Activated CD4-positive, alpha-beta T cell treated with anti-CD3 and anti-CD28 coated beads, Interleukin-2, amount 10 ng/mL, durations not matched to agents 7 days and 5 days (primary cell): ENCODE measurements at places on chromosomes 7 and 10. TPM values are rescaled to one million over a fixed set of nuclear protein-coding genes. Genes with fewer than 3 reads are reported as not detected.

The EGR2 gene
- 0.92 TPM for total RNA-seq

The ICA1 gene
- total RNA-seq, result 0.89 TPM

The METTL27 gene
- 2.8 TPM for total RNA-seq

The ACBD7 gene
- 9.2 TPM for total RNA-seq

GRCh38 chr10:88870089-88870488, 10.0 kb upstream of the STAMBPL1 start:
- H3K4me1 ChIP-seq, result peaks cover 3% of the 10 kb centered on the region
- H3K27ac ChIP-seq, result no peak overlapping the region
- H3K27me3 ChIP-seq, result peaks cover 9% of the 10 kb centered on the region
- DNase-seq, result no peak
- peaks cover 2% of the 10 kb centered on the region for H3K36me3 ChIP-seq

- peaks cover 37% of the 10 kb centered on the region for H3K4me1 ChIP-seq
- peak overlapping the region; percentile 74 for H3K27ac ChIP-seq
- no peaks in the 10 kb centered on the region for H3K27me3 ChIP-seq
- no peak for DNase-seq
- peak overlapping the region; percentile 91 for H3K4me3 ChIP-seq
Observed at GRCh38 chr7:151060416-151061212, 1.2 kb downstream of the SLC4A2 start.

GRCh38 chr7:152513861-152514770, 78.3 kb upstream of the KMT2C start:
- H3K27ac ChIP-seq, result no peak overlapping the region
- no peak for DNase-seq
- H3K4me1 ChIP-seq, result peaks cover 7% of the 10 kb centered on the region
- H3K27me3 ChIP-seq, result no peaks in the 10 kb centered on the region
- no peak overlapping the region for H3K4me3 ChIP-seq

DNA sequence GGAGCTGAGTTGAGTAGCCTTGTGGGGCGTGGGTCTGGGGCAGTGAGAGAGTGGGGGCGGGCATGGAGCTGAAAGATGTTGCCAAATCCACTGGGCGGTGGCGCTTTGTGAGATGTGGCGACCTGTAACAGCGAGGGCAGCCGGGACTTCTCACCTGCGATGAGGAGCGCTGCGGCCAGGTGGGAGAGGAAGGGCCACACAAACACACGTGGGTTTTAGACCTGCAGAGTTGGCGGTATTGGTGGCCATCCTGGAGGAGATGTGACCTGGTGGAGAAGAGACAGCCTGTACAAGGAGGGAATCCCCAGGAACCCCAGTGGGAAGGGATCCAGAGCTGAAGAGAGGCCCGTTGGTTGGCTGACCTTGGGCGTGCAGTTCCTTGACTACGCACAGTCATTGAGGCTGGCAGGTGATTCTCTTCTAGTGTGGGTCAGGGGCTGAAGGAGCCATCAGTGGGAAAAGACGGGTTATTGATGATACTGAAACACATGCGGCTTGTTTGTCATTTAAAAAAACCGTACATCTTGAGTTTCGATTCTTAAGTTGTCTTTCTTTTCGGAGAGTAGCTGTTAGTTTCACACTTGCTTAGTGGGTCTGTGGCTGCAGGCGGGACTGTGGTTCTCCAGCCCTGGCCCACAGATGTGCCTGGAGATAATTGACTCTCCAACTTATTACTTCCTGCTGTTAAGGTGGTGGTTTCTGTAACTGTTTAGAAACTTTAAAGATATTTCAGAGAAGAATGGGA, 2.4 kb downstream of the CHST12 start:
- peaks cover 67% of the 10 kb centered on the region for H3K4me1 ChIP-seq
- DNase-seq, result peak; percentile 81
- H3K27me3 ChIP-seq, result no peaks in the 10 kb centered on the region
- peak overlapping the region; percentile 80 for H3K4me3 ChIP-seq
- peak overlapping the region; percentile 96 for H3K27ac ChIP-seq
- H3K36me3 ChIP-seq, result peaks cover 42% of the 10 kb centered on the region

- H3K4me3 ChIP-seq, result no peak overlapping the region
- peaks cover 10% of the 10 kb centered on the region for H3K4me1 ChIP-seq
- no peak for DNase-seq
- no peak overlapping the region for H3K27ac ChIP-seq
- no peaks in the 10 kb centered on the region for H3K36me3 ChIP-seq
Observed at GRCh38 chr10:87661861-87662785, 2.4 kb downstream of the PAPSS2 start.

DNA sequence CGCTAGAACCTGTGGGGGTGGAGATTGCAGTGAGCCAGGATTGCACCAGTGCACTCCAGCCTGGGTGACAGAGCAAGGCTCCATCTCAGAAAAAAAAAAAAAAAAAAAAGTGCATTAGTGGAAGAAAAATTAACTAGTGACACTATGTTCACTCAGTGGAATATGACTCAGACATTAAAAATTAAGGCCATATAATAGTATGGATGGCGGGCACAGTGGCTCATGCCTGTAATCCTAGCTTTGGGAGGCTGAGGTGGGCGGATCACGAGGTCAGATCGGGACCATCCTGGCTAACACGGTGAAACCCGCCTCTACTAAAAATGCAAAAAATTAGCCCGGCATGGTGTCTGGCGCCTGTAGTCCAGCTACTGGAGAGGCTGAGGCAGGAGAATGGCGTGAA, 3.4 kb downstream of the PHYH start:
- DNase-seq, result no peak
- H3K27ac ChIP-seq, result no peak overlapping the region
- H3K4me1 ChIP-seq, result peaks cover 16% of the 10 kb centered on the region
- no peaks in the 10 kb centered on the region for H3K27me3 ChIP-seq
- no peak overlapping the region for H3K4me3 ChIP-seq

DNA sequence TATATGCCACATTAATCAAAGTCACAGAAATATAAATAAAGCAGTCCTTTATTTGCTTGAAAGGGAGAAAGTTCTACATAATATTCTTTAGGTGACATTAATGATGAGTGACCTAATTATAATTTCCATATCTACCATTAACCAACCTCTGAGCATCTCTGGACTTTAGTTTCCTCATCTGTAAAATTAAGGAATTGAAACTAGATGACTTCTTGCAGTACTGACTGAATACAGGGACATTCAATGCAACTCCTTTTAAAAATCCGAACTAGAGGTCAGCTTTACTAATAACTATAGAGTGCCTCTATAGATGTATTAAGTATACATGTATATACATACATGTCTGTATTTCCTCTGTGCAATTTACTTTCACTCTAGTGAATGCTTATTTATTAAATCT, 3.9 kb downstream of the FMC1 start:
- peaks cover 3% of the 10 kb centered on the region for H3K27me3 ChIP-seq
- peaks cover 24% of the 10 kb centered on the region for H3K36me3 ChIP-seq
- H3K4me1 ChIP-seq, result peaks cover 27% of the 10 kb centered on the region
- no peak for DNase-seq
- H3K27ac ChIP-seq, result no peak overlapping the region
- no peak overlapping the region for H3K4me3 ChIP-seq

GRCh38 chr7:47651355-47652317, 69.7 kb upstream of the TNS3 start:
- no peak for DNase-seq
- H3K4me1 ChIP-seq, result peaks cover 12% of the 10 kb centered on the region
- H3K27ac ChIP-seq, result no peak overlapping the region
- H3K4me3 ChIP-seq, result no peak overlapping the region

GRCh38 chr7:148712678-148713329, 14.1 kb downstream of the CUL1 start:
- H3K4me1 ChIP-seq, result peaks cover 42% of the 10 kb centered on the region
- no peaks in the 10 kb centered on the region for H3K27me3 ChIP-seq
- H3K4me3 ChIP-seq, result no peak overlapping the region

DNA sequence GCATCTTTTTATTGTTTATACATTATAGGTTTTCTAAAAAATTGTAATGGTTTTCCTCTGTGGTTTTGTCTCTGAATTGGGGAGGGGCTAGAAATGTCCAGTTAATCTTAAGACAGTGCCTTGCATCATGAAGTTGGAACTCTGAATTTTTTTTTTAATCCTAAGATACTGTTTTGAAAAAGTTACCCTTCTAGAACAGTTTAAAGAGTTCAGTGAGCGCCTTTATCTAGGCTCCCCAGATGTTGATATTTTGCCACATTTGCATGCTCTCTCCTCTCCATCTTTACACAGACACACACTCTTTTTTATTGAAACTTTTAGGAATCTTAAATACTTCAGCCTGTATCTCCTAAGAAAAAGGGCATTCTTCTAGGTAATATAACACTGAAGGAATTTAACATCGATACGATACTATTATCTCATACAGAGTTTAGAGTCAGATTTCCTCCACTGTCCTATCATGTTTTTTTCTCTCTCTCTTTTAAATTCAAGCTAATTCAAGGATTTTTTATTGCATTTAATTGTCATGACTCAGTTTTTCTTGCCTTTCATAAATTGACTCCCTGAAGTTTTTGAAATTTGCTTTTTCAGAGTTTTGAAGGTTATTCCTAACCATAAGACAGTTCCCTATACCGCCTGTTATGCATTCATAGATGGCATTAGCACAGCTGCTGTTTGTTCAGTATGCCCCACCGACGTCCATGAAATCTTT, 31.5 kb downstream of the PRKAR2B start:
- H3K27me3 ChIP-seq, result no peaks in the 10 kb centered on the region
- H3K4me3 ChIP-seq, result no peak overlapping the region
- H3K36me3 ChIP-seq, result no peaks in the 10 kb centered on the region
- H3K4me1 ChIP-seq, result no peaks in the 10 kb centered on the region
- no peak overlapping the region for H3K27ac ChIP-seq
- no peak for DNase-seq

- no peak overlapping the region for H3K27ac ChIP-seq
- no peak overlapping the region for H3K4me3 ChIP-seq
- H3K36me3 ChIP-seq, result no peaks in the 10 kb centered on the region
Observed at GRCh38 chr10:88456730-88457129, 126.4 kb downstream of the RNLS start.

GRCh38 chr10:103569896-103570295, 76.4 kb downstream of the NEURL1 start:
- H3K36me3 ChIP-seq, result no peaks in the 10 kb centered on the region
- H3K27me3 ChIP-seq, result no peaks in the 10 kb centered on the region
- no peaks in the 10 kb centered on the region for H3K4me1 ChIP-seq
- DNase-seq, result no peak
- no peak overlapping the region for H3K27ac ChIP-seq

- no peaks in the 10 kb centered on the region for H3K36me3 ChIP-seq
- no peak for DNase-seq
- H3K27me3 ChIP-seq, result no peaks in the 10 kb centered on the region
- no peak overlapping the region for H3K4me3 ChIP-seq
- H3K4me1 ChIP-seq, result no peaks in the 10 kb centered on the region
Observed at GRCh38 chr7:20408467-20408826, 77.7 kb downstream of the ITGB8 start.

DNA sequence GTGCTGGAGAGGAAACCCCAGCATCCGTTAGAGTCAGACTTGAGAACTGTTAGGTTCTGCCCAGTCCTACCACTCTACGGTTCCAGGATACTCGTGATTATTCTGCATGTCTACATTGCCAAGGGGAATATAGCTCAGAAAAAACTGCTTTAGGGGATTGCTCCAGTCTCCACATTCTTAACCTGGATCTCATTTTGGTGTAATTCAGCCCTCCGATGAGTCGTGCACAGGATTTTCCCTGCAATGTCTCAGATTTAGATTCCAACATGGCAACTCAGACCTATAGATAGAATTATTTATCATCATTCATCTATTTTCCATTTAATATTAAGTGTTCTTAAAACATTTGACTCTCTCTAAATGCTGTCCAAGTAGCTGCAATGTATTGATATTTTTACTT, 121.1 kb upstream of the ZEB1 start:
- no peaks in the 10 kb centered on the region for H3K27me3 ChIP-seq
- H3K36me3 ChIP-seq, result no peaks in the 10 kb centered on the region
- H3K4me3 ChIP-seq, result no peak overlapping the region

DNA sequence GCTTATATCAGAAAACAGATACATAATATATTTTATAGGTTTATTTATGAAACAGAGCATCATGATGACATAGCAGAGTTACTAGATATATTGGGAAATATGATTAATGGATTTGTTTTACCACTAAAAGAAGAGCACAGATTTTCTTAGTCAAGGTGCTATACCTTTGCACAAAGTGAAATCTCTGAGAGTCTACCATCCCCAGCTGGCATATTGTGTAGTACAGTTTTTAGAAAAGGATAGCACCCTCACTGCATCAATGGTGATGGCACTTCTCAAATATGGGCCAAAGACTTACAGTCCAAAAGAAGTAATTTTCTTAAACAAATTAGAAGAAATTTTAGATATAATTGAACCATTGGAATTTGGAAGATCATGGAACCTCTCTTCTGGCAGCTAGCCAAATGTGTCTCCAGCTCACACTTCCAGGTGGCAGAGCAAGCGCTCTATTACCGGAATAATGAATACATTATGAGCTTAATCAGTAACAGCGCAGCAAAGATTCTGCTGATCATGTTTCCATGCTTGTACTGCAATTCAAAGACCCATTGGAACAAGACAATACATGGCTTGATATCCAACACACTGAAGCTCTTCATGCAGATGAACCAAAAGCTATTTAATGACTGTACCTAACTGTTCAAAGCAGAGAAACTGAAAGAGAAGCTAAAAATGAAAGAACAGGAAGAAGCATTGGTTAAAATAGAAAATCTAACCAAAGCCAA, 21.9 kb upstream of the CREB3L2 start:
- no peak for DNase-seq
- no peaks in the 10 kb centered on the region for H3K36me3 ChIP-seq
- H3K27me3 ChIP-seq, result no peaks in the 10 kb centered on the region
- H3K4me3 ChIP-seq, result no peak overlapping the region
- H3K4me1 ChIP-seq, result peaks cover 7% of the 10 kb centered on the region
- peak overlapping the region; percentile 75 for H3K27ac ChIP-seq

- no peaks in the 10 kb centered on the region for H3K4me1 ChIP-seq
- H3K36me3 ChIP-seq, result no peaks in the 10 kb centered on the region
- DNase-seq, result peak; percentile 3
- peaks cover 3% of the 10 kb centered on the region for H3K27me3 ChIP-seq
Observed at GRCh38 chr10:133456041-133456951, 2.6 kb downstream of the SCART1 start.

GRCh38 chr7:85135977-85136376, 50.9 kb downstream of the SEMA3D start:
- H3K36me3 ChIP-seq, result no peaks in the 10 kb centered on the region
- H3K4me1 ChIP-seq, result no peaks in the 10 kb centered on the region
- H3K27ac ChIP-seq, result no peak overlapping the region
- no peak overlapping the region for H3K4me3 ChIP-seq
- H3K27me3 ChIP-seq, result no peaks in the 10 kb centered on the region

- H3K36me3 ChIP-seq, result peaks cover 11% of the 10 kb centered on the region
- no peak for DNase-seq
- no peak overlapping the region for H3K4me3 ChIP-seq
- no peak overlapping the region for H3K27ac ChIP-seq
Observed at GRCh38 chr10:103465411-103466179, 6.9 kb upstream of the CALHM1 start.

- no peaks in the 10 kb centered on the region for H3K27me3 ChIP-seq
- H3K27ac ChIP-seq, result no peak overlapping the region
- peaks cover 2% of the 10 kb centered on the region for H3K4me1 ChIP-seq
- H3K4me3 ChIP-seq, result no peak overlapping the region
Observed at GRCh38 chr10:7933262-7933661, 115.0 kb downstream of the TAF3 start.
